ENCODE measurements at places on chromosomes 6 and 20.

- DNase-seq = no peak
These were observed 25.0 kb upstream of the RNF144B start for GRCh38 chr6:18362058-18362561.

GRCh38 chr6:136716917-136717715, 75.2 kb downstream of the MAP3K5 start:
- no peak for DNase-seq

GRCh38 chr6:164581563-164581962, 727.8 kb downstream of the C6orf118 start:
- DNase-seq = no peak

DNA sequence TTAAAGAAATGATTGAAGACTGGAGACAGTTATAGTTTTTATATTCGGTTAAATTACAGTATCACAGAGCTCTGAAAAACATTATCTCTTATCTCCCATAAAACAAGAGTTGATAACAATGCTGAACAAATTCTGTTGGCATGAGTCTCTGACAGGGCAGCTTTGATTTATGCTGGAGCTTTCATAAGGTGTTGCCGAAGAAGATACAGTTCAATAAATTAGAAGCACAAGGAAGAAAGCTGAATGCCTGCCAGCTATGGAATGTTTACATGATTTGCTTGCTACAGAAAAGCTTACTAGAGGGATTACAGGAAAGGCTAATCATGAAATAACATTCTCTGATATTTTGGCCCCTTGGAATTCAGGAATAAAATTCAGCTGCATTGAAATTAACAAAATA, 431.9 kb upstream of the GJE1 start:
- no peak for DNase-seq

All from MV-4-11 (cell line).